ENCODE measurements at places on chromosomes 16 and 17. TPM values are rescaled to one million over a fixed set of nuclear protein-coding genes. Genes with fewer than 3 reads are reported as not detected.
A peak's percentile ranks its signal among the peaks of the same experiment; 100 is the strongest.

DNA sequence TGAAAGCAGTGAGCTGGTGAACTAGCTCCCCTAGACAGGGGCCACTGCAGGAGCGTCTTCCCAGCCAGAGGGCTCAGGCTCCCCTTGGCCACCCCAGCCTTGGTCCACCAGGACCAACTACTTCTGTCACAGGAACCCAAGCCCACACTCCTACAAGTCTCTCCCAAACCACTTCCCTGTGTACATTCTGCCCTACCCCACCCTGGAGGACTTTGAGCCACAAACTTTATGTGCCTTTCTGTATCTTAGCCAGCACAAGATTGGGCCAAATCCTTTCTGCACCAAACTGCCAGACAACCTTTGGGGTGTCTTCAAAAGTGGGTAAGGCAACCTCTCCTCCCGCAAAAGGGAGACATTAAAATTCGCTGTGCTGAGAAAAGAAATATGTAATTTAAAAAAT lies 31.6 kb downstream of the EFCAB5 start:
- no peaks in the 10 kb centered on the region for H3K36me3 ChIP-seq
- H3K27me3 ChIP-seq, result no peaks in the 10 kb centered on the region
- DNase-seq, result no peak
- H3K4me1 ChIP-seq, result no peaks in the 10 kb centered on the region

- no peak for DNase-seq
- no peak overlapping the region for H3K27ac ChIP-seq
- no peaks in the 10 kb centered on the region for H3K4me1 ChIP-seq
- no peaks in the 10 kb centered on the region for H3K27me3 ChIP-seq
- no peaks in the 10 kb centered on the region for H3K36me3 ChIP-seq
Observed at GRCh38 chr16:6957681-6958080, 375.0 kb upstream of the RBFOX1 start.

DNA sequence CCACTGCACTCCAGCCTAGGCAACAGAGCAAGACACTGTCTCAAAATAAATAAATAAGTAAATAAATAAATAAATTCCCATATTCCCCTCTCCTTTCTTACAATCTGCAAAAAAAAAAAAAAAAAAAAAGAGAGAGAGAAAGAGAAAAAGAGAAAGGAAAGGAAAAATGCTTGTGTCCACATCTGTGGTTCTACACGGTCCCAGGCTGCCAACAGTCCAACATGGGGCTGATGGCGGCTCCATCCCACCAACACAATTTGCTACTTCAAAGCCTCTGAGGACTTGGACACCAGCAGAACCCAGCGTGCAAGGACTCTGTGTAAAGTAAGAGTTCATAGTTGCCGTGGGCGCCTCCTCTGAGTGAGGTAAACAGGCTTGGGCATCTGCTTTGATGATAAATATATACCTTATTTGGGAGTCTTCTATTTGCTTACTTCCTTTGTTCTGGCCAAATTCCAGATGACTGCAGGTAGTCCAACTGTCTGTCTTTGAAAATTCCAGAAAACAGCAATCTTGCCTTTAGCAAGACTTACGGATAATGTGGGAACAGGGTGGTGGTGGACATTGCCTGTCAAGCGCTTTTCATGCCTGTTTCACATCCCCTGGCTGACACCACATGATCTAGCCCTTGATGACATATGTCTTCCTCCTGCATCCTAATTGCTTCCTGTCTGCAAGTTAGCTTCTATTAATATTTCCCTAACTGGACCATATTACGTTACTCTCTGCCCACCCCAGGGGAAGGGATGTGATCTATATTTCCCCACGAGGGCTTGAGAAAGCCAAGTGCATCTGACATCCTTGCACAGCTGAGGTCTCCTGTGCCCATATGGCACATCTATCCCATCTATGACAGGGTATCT lies 10.1 kb downstream of the LITAF start:
- no peaks in the 10 kb centered on the region for H3K4me1 ChIP-seq
- H3K36me3 ChIP-seq, result no peaks in the 10 kb centered on the region
- no peak for DNase-seq
- H3K4me3 ChIP-seq, result no peak overlapping the region
- peak overlapping the region; percentile 30 for H3K27ac ChIP-seq
- no peaks in the 10 kb centered on the region for H3K27me3 ChIP-seq

DNA sequence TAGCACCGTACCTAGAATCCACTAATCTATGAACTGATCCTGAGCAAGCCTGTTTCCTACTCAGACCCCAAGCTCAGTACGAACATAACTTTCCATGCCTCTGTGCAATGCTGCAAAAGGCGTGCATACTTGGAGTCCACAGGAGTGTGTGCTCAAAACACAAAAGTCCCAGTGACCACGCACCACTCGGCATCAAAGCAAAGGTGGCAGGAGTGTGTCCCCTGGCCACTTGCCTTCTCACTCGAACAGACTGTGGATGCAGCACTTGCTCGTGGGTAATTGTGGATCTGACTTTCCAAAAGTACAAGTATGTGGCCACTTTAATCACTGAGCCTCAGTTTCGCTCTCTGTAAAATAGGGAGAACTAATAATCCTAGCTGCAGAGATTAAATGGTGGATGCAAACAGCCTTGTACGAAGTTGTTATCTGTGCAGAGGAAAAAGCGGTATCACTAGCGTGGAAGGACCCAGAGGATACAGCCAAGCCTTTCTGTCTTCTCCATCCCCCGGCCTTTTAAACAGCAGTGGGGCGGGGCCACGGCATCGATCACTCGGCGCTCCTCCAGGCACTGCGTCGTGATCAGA lies 311 bp upstream of the KDM8 start:
- DNase-seq, result peak; percentile 88
- H3K4me3 ChIP-seq, result peak overlapping the region; percentile 67
- H3K4me1 ChIP-seq, result no peaks in the 10 kb centered on the region
- H3K27ac ChIP-seq, result peak overlapping the region; percentile 99

GRCh38 chr16:27806388-27806787 lies 256.4 kb downstream of the KATNIP start:
- no peaks in the 10 kb centered on the region for H3K4me1 ChIP-seq
- H3K4me3 ChIP-seq, result no peak overlapping the region
- no peak for DNase-seq
- H3K36me3 ChIP-seq, result no peaks in the 10 kb centered on the region

GRCh38 chr16:84458606-84459532 lies 45.6 kb downstream of the MEAK7 start:
- no peaks in the 10 kb centered on the region for H3K27me3 ChIP-seq
- H3K4me3 ChIP-seq, result no peak overlapping the region
- H3K27ac ChIP-seq, result no peak overlapping the region
- no peaks in the 10 kb centered on the region for H3K4me1 ChIP-seq
- peak; percentile 30 for DNase-seq

- H3K27ac ChIP-seq, result no peak overlapping the region
- H3K4me3 ChIP-seq, result no peak overlapping the region
- H3K36me3 ChIP-seq, result no peaks in the 10 kb centered on the region
- DNase-seq, result no peak
- H3K4me1 ChIP-seq, result no peaks in the 10 kb centered on the region
Observed at GRCh38 chr16:88645941-88646340, 4.9 kb downstream of the CYBA start.

DNA sequence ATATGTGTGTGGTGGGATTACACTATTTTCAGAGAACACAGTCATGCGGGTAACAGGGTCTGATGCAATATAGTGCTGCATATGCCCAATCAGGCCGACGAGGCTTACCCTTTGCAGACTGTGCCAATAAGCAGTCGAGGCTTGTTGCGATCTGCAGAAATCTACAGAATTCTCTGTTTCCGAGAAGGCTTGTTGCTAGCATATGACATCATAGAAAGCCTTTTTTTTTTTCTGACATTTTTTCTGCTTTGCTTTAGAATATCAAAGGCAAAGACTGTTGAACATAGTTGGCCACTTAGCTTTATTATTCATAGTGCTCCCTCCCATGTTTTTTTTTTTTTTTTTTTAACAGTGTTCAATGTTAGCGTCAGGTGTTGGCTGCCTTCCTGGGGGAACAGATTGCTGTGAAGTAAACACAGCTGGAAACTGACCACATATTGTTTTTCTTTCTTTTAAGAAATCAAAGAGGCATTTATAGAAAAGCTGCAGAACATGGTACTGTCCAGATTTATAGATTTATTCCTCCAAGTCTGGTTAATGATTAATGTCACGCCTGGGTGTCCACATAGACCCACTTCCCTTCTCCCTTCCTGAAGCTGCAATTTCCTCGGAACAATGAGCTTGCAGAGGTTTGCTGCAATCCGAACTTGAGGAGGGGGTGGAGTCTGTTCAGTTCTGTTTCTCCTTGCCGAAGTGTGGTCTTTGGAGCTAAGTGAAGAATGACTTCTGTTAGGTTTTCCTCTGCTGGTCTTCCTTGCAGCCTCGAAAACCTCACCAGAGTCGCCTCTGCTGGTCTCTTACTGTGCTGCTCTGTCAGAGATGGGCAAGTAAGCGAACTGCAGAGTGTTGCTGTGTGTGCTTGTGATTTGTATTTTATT lies 87.3 kb downstream of the MAP2K6 start:
- peak overlapping the region; percentile 74 for H3K27ac ChIP-seq
- no peaks in the 10 kb centered on the region for H3K27me3 ChIP-seq
- peaks cover 7% of the 10 kb centered on the region for H3K4me1 ChIP-seq
- no peak for DNase-seq

DNA sequence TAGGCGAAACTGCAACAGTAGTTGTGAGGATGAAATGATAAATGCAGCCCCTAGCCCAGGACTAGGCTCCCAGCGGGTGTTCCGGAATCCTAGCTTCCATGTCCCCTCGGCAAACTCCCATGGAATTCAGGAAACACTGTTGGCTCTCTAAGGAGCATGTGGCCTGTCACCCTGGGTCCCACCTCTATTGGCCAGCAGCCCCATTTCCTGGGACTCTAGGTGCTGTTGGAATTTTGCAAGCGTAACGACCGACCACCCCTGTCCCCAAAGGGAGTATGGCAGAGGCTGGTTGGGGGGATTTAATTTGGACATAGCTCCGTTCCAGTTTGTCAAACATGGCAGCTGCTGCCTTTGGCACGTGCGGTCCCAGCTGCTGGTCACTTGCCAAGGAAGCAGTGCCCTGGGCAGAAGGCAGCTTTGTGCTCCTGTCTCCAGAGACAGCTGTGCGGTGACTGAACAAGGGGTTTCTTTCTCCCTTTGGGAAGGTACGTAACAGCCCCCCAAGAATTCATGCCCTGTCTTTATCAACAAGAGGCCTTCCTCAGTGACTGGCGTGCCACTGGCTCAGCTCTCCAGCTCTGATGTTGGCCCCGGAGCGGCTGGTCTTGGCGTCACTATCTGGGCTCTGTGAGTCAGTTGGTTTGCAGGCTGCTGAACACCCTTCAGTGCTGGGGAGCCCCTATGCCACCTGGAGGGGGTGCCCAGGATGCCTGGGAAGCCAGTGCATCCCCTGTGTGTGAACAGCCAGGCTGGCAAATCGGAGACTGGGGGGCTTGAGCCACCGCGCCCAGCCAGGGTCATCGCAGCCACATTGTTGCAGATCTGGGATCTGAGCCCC lies 235.2 kb upstream of the TNRC6C start:
- no peaks in the 10 kb centered on the region for H3K36me3 ChIP-seq
- H3K27ac ChIP-seq, result no peak overlapping the region
- H3K4me3 ChIP-seq, result no peak overlapping the region
- H3K4me1 ChIP-seq, result no peaks in the 10 kb centered on the region

DNA sequence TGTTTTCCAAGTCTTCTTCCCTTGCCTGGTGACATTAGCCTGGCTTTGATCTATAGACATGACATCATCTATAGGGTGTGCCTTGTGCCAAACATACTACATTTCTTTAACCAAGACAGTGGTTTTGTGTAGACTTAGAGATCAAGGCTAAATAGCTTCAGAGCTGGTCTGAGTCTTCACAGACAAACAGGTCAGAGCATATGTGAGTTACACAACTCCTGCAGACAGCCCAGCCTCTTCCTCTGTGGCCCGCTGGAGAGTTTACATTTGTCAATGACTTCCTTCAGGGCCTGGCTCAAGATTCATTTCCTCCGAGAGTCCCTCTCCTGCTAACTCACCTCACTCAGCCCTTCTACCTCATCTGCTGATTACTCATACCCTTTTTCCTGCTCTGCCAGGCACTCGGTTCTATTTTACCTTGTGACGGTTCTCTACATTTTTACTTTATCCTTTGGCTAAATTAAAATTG lies 73.1 kb upstream of the TANC2 start:
- H3K27ac ChIP-seq, result peak overlapping the region; percentile 76
- no peak for DNase-seq
- no peak overlapping the region for H3K4me3 ChIP-seq
- H3K36me3 ChIP-seq, result no peaks in the 10 kb centered on the region
- peaks cover under 1% of the 10 kb centered on the region for H3K4me1 ChIP-seq
- H3K27me3 ChIP-seq, result no peaks in the 10 kb centered on the region

DNA sequence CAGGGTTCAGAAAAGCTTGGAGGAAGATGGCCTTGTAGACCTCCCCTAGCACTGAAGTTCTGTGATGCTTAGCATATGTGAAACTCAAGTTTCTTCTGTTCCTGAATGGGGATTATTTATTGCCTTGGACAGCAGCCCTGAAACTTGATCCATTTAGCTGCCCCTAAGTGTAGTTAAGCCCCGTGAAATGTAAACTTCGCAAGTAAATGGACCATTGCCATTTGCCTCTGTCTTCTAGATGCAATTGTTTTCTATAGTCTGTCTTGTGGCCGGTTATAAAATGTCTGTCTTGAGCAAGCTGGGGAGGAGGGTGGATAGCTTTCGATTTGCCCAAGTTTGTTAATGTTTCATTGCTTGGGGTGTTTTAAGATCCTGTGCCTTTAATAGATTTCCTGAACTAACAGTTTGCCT lies 261.8 kb downstream of the CDH13 start:
- no peaks in the 10 kb centered on the region for H3K4me1 ChIP-seq
- H3K36me3 ChIP-seq, result no peaks in the 10 kb centered on the region
- no peak overlapping the region for H3K4me3 ChIP-seq
- no peak for DNase-seq

DNA sequence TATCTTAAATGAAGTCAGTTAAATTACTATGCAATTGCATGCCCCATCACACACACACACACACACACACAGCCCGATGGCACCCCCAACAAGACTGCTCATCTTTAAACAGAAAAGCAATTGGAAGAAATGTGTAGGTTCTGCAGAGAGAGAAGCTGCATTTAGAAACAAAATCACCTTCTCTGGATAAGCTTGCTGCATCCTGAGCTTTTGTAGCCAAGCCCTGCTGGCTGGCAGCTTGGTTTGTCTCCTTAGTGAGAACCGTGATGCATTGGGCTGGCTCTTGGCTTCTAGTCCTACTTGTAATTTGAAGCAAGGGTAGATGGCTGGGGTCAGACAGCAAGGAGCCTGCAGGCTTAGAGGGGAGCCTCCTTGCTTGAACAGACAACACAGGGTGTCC lies 153.8 kb downstream of the SOX9 start:
- H3K27me3 ChIP-seq, result no peaks in the 10 kb centered on the region
- no peak for DNase-seq
- no peaks in the 10 kb centered on the region for H3K4me1 ChIP-seq
- H3K36me3 ChIP-seq, result no peaks in the 10 kb centered on the region

- H3K27ac ChIP-seq, result no peak overlapping the region
- H3K4me3 ChIP-seq, result no peak overlapping the region
- H3K36me3 ChIP-seq, result no peaks in the 10 kb centered on the region
- no peak for DNase-seq
- no peaks in the 10 kb centered on the region for H3K4me1 ChIP-seq
- H3K27me3 ChIP-seq, result peaks cover 5% of the 10 kb centered on the region
Observed at GRCh38 chr17:70086516-70086915, 11.5 kb downstream of the KCNJ16 start.

Gene CEP112
- 12.9 TPM for total RNA-seq
